ENCODE measurements at places on chromosomes 7 and 10. TPM values are rescaled to one million over a fixed set of nuclear protein-coding genes. Genes with fewer than 3 reads are reported as not detected.

Gene ZC3HAV1
- total RNA-seq, result 32.4 TPM

GRCh38 chr10:87862679-87863052, 667 bp downstream of the KLLN start:
- H3K36me3 ChIP-seq, result peaks cover 25% of the 10 kb centered on the region
- DNase-seq, result peak; percentile 48
- peaks cover 3% of the 10 kb centered on the region for H3K27me3 ChIP-seq
- H3K27ac ChIP-seq, result peak overlapping the region; percentile 98
- peak overlapping the region; percentile 98 for H3K4me3 ChIP-seq

DNA sequence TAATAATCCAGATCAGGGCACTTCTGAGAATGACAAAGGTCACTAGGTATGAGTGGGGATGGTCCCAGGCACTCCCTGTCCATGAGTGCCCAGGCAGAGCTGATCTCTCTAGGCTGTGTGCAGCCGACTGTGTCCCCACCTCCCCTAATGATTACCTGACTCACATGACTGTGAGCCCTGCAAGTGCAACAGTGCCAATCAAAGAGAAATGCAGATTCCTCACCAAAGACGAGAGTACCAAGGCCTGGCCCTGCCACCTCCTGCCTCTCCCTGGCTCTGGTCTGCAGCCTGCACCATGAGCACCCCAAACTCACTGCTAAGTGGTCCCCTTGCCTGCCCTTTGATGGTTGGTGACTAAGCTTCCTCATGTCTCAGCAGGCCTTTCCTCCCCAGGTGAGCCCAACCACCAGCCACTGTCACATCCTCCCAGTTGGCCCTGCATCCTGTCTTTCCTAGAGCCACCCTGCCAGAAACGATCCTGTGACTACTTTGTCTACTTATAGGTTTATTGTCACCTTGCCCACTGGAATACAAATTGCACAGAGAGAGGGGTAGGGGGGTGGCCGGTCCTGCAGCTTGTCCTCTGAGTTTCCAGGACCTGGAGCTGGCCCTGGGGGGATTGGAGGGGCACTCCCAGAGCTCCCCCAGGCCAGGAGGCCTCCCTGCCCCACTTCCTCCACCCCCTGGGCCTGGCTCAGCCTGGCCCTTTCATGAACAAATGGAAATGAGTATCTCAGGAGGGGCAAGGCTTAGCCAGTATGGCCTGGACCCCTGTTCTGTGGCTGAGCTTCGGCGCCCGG, 22.4 kb upstream of the GDF10 start:
- H3K36me3 ChIP-seq, result no peaks in the 10 kb centered on the region
- no peaks in the 10 kb centered on the region for H3K4me1 ChIP-seq
- H3K27ac ChIP-seq, result no peak overlapping the region

- no peak overlapping the region for H3K4me3 ChIP-seq
- peaks cover 23% of the 10 kb centered on the region for H3K27me3 ChIP-seq
- H3K27ac ChIP-seq, result no peak overlapping the region
Observed at GRCh38 chr7:29810813-29811482, 4.6 kb downstream of the WIPF3 start.

DNA sequence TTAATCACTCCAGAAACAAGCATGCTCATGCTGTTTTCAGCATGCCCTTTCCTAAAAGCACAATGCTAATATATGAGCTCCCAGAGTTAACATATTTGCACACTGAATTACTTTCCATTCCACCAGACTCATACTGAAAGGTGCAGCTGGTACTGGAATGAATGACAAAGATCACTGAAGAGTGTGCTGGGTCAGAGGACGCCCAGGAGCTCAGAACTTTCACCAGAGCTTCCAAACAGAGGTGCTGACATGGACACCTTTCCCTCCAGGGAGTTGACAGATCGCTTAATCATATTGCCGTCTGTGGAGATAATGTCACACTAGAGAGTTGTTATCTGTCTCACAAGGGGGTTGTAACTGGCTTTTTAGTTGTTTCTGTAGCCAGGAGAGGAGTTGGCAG, 292.9 kb downstream of the LHFPL3 start:
- no peaks in the 10 kb centered on the region for H3K27me3 ChIP-seq
- no peak for DNase-seq
- H3K4me1 ChIP-seq, result no peaks in the 10 kb centered on the region
- no peak overlapping the region for H3K4me3 ChIP-seq
- H3K36me3 ChIP-seq, result no peaks in the 10 kb centered on the region

GRCh38 chr7:91434836-91435235, 170.6 kb downstream of the FZD1 start:
- no peak overlapping the region for H3K4me3 ChIP-seq
- H3K36me3 ChIP-seq, result no peaks in the 10 kb centered on the region
- H3K4me1 ChIP-seq, result no peaks in the 10 kb centered on the region
- DNase-seq, result no peak
- H3K27ac ChIP-seq, result no peak overlapping the region

GRCh38 chr10:14669576-14669975, 105.1 kb downstream of the FAM107B start:
- H3K4me1 ChIP-seq, result peaks cover 19% of the 10 kb centered on the region
- no peak overlapping the region for H3K27ac ChIP-seq
- H3K4me3 ChIP-seq, result no peak overlapping the region
- no peaks in the 10 kb centered on the region for H3K36me3 ChIP-seq

DNA sequence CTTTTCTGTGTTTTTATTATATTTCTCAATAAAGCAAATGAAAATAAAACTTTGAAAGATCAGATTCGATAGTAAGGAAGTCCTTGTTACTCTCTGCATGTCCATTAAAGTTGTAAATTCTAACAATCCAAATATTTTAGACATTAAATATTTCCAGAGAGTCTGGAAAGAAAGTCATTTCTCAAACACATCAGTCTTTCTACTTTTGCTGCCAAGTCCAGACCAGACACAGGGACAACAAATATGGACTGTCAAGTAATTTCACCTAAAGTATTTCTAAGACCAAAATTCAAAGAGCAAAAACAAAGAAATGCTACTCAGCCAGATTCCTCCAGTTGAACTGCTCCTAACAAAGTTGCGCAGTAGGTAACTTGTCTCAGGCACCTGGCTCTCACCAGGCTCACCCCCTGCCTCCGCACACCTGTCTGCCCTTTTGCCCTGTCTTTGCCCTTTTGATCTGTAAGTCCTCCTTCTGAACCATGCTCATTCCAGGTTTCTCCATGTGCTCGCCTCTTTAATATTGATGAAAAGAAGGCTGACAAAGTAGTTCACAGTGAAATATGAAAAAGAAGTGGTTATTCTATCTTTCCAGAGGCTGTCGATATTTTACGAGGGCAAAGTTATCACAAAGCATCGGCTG, 300.5 kb downstream of the C7orf25 start:
- H3K27ac ChIP-seq, result no peak overlapping the region
- no peaks in the 10 kb centered on the region for H3K36me3 ChIP-seq
- peaks cover 4% of the 10 kb centered on the region for H3K27me3 ChIP-seq
- no peak for DNase-seq
- H3K4me3 ChIP-seq, result no peak overlapping the region

GRCh38 chr10:89425000-89425399, 10.6 kb downstream of the IFIT5 start:
- H3K27me3 ChIP-seq, result no peaks in the 10 kb centered on the region
- DNase-seq, result no peak
- peaks cover 35% of the 10 kb centered on the region for H3K4me1 ChIP-seq
- no peak overlapping the region for H3K4me3 ChIP-seq

GRCh38 chr10:102422545-102423129, 2.0 kb downstream of the FBXL15 start:
- peak overlapping the region; percentile 60 for H3K27ac ChIP-seq
- H3K27me3 ChIP-seq, result peaks cover 10% of the 10 kb centered on the region
- H3K36me3 ChIP-seq, result no peaks in the 10 kb centered on the region
- peak; percentile 62 for DNase-seq
- peaks cover 38% of the 10 kb centered on the region for H3K4me1 ChIP-seq

DNA sequence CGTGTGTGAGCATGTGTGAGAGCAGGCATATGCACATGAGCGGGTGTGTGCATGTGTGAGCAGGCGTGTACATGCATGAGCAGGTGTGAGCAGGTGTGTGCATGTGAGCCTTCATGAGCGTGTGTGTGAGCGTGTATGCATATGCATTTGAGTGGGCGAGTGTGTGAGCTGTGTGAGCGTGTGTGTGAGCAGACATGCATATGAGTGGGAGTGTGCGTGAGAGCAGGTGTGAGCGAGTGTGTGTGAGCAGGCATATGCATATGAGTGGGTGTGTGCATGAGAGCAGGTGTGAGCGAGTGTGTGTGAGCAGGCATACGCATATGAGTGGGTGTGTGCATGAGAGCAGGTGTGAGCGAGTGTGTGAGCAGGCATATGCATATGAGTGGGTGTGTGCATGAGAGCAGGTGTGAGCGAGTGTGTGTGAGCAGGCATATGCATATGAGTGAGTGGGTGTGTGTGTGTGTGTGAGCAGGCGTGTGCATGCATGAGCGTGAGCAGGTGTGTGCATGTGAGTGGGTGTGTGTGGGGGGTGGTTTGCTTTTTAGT, 30.7 kb downstream of the NKX6-2 start:
- DNase-seq, result no peak
- H3K36me3 ChIP-seq, result peaks cover 38% of the 10 kb centered on the region
- peaks cover 7% of the 10 kb centered on the region for H3K27me3 ChIP-seq
- no peaks in the 10 kb centered on the region for H3K4me1 ChIP-seq
- no peak overlapping the region for H3K4me3 ChIP-seq

Data from HFFc6 (cell line).